Stimulated activated CD4-positive, alpha-beta T cell treated with anti-CD3 and anti-CD28 coated beads, Interleukin-12 subunit alpha, Interleukin-12 subunit beta, amount 100 ng/mL, for 48 hours (primary cell): ENCODE measurements at places on chromosomes 2 and 18.

DNA sequence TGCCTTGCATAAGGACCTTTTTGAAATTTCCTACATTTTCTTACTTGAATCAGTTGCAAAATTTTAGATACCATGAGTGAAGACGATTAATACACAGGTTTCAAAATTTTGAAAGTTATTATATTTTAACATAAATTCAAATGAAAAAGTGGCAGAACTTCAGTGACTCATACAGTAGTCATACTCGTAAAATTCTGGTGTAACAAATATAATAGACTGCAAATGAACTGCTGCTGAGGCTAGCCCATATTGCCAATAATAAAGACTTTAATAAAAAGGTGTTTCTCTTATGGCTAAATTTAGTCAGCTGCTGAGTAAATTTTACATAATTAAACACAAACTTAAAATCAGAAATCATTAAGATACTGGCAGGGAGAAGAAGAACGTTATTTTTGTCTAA lies 36.9 kb downstream of the MSH6 start:
- no peak for DNase-seq

- no peak for DNase-seq
Observed at GRCh38 chr2:144796936-144797335, 277.0 kb upstream of the ZEB2 start.

DNA sequence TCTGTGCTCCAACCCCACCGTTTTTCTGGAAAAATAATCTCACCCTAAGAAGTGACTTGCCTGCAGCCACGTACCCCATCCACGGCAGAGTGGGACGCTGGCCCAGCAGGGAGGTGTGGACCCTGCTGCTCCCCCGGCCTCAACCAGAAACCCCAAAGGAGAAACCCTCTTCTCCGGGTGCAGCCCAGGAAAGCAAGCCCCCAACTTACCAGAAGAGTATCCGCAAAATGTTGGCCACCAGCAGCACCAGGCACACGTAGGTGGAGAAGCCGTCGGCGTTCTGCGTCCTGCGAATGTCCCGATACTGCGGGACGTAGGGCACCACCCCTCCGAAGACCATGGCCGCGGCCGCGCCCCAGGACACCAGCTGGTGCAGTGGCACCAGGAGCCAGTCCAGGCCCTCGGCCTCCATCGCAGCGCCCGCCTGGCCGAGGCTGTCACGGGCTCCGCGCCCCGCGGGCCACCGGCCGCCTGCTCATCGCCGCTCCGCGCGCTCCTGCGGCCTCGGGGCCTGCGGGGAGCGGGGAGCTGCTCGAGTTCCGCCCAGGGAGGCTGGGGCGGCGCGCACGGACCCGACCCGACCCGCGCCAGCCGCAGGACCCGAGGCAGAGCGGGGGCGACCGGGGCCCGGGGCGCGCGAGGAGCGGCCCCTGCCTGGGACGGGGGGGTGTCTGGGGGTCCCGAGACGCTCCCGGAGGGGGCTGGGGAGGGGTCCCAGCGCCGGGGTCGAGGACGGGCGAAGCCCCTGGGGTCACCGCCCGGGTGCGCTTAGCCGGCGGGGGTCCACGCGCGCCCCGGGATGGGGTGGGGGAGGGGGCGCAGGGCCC lies 725 bp downstream of the SLC66A2 start:
- no peak for DNase-seq

DNA sequence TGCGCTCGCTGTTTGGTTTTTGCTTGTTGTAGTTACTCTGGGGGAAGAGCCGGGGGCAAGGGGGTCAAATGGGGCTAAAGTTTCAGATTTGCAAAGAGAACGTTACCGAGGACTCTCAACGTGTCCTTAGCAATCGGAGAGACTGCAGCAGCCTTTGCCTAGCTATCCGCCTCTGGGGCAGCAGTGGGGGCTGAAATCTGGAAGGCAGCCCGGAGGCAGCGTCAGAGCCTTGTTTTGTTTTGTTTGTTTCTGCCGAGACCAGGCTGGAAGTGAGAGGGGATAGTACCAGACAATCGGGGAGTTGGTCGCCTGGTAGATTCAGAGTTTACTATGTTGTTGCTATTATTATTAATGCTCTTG lies 1.2 kb downstream of the CDH20 start:
- DNase-seq, result no peak

DNA sequence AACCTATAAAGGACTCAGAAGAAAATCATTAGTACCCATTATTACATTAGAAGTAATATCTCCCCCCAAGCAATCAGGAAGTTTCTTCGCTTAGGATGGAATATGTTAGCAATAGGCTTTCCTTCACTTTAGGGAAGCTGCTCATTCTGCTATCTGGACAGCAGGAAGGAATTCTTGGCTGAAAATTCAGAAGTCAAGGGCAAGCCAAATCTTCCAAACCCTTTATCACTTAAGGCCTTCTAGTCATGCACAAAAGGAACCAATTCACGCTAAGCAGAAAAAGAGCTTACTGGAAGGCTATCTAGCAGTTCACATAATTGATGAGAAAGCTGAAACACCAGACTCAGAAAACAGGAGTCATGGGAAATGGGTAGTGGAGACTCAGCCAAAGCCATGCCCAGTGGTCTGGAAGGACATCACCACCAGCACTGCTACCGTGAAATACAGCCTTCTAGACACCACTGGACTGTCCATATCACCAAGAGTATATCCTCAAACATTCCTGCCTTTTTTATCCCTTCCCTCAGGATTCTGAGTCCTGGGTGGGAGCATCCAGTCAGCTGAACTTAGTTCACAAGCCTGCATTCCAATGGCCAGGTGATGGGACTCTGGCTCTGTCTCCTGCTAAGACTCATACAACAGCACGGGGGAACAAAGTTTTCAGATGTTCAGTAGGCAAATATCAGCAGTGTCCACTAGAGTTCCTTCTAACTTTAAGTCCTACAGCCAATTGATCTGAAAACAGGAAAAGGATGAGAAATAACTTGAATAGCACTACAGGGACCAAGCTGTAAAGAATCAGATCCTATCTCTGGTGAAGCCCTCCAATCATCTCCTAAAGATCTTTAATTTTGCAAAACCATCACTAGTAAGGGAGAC lies 14.8 kb upstream of the ADAM17 start:
- DNase-seq, result no peak

DNA sequence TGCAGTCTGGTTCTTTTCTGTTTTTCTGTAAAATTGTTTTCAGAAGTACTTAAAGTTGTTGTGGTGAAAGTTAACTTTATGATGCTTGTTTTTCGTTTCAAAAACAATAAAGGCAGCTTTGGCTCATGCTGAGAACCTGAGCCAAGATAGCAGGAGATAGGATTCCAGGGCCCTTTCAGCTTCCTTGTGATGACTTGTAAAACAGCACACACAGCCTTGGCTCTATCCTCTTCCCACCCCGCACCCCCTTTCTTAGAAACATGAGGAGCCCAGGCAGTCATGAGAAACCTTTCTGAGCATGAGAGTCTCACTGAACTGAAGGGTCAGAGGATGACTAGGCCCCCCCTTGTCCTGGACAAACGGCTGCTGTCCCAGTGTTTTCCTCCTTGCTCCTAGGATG lies 12.4 kb upstream of the CHRNA1 start:
- DNase-seq, result no peak

GRCh38 chr2:42854207-42854818 lies 61.9 kb upstream of the HAAO start:
- no peak for DNase-seq

DNA sequence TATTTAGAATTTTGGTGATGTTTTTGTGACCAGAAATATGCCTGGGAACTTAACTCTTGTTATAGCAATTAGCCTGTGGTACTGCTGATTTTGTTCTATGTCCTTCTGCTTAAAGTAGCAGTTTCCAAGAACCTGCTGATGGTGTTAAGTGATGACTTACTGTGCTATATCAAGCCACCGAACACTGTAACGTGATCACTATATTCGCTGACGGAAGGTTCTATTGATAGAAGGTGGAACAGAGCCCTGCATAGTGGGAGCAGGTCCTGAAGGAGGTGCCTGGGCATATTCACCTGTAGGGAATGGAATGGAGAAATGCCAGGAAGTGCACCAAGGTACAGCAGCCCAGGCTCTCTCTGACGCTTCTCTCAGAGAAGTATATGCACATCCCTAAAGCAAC lies 76.8 kb downstream of the UXS1 start:
- DNase-seq, result no peak

DNA sequence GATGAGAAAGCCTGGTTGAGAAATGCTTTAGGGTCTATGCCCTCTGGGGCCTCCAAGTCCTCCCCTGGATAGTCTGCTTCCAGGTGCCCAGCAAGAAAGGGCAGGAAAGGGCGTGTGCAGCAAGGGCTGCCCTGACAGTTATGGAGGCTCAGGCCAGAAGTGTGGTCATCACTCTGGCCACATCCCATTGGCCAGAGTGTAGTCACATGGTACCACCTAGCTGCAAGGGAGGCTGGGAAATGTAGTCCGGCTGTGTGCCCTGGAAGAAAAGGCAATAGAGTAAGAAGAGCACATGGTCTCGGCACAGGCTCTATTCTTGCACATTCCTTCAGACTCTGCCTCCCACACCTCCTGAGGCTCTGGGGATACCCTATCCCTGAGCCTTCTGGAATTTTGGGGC lies 35.7 kb downstream of the ODC1 start:
- no peak for DNase-seq

- DNase-seq, result no peak
Observed at GRCh38 chr2:241368643-241369042, 12.6 kb downstream of the FARP2 start.

DNA sequence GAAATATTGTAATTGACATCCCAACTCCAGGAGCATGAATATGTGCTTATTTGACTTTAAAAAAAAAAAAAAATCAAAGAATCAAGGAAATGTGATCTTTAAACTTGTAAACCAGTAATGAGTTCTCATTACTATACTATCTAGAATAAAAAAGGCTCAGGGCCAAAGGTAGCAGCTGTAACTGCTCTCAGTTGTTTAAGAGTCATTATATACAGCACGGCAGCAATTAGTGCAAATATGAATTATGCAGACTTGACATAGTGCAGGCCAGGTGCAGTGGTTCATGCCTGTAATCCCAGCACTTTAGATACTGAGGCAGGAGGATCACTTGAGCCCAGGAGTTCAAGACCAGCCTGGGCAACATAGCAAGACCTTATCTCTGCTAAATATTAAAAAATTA lies 125.7 kb upstream of the TTC39C start:
- DNase-seq, result no peak
